ENCODE measurements at places on chromosomes 6 and 20.

GRCh38 chr6:97074785-97075184, 150.3 kb downstream of the KLHL32 start:
- no peak for DNase-seq

DNA sequence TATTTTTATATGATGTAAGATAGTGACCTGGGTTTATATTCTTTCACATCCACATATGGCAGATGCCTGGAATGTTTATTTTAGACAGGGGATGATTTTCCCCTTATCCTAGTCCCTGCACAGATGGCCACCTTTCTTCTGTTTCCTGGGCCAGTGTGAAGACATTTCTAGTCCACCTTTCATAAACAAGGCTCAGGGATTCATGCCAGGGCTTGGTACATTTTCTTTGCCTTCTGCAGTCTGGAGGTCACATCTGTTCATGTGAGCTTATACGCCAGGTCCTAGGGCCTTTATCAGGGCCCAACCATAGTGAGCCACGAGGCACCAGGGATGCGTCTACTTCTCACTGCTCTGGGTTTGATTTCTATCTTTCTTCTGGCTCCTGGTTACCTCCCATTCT, 38.0 kb upstream of the ERVFRD-1 start:
- no peak for DNase-seq

- DNase-seq = no peak
These were observed 188.5 kb upstream of the STXBP5 start for GRCh38 chr6:147015674-147016073.

DNA sequence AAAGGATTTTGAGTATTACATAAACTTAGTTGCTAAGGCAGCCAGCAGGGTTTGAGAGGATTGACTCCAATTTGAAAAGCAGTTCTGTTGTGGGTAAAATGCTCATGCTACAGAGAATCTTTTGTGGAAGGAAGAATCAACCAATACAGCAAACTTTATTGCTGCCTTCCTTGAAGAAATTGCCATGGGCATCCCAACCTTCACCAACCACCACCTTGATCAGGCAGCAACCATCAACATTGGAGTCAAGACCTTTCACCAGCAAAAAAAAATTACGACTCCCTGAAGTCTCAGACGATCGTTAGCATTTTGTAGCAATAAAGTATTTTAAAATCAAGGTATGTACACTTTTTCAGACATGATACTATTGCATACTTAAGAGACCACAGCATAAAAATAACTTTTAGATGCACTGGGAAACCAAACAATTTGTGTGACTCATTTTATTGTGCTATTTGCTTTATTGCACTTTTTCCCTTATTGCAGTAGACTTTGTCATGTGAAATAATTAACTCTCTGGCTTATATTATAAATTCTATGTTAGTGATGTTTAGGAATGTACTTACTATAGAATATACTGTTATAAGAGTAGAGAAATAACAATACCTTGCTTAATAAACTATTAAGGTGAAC, 390.8 kb downstream of the CDKAL1 start:
- DNase-seq = no peak

DNA sequence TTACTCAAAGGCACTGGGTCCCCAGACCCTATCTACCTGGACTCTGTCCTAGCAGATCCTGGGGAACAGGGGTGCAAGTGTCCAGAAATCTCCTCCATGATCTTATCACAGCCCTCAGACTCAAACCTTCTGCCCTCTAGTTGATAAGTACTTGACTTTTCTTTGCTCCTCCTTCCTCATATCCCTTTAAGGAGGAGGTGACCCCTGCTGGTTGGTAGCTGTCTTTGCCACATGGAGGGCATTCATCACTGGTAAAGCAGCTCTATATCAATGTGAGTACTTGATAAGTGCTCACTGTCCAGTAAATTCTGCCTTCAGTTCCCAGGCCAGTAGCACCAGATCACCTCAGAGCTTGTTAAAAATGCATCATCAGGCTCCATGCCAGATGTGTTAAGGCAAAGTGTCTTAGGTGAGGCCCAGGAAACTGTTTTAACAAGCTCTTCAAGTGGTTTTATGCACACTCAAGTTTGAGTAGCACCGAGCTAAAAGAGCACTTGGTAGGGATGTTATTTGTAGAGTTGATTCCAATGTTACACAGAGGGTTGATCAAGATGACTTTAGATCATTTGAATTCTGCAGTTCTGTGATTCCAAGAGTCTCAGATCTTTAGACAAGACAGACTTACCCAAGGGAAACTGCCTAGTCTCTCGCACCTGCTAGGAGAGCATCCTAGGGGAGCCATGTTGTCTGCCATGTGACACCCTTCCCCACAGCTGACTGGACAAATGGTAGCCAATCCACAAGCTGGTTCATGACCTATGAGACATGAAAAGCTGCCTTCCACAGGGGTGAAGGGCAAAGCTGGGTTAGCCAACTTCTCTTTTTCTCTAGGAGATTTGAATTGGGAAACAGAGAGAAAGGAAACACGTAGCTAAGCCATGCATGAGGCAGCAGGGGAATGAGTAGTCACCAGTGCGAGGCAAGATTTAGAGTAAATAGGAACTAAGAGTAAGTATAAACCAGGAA, 18.6 kb downstream of the TREML2 start:
- DNase-seq = no peak

DNA sequence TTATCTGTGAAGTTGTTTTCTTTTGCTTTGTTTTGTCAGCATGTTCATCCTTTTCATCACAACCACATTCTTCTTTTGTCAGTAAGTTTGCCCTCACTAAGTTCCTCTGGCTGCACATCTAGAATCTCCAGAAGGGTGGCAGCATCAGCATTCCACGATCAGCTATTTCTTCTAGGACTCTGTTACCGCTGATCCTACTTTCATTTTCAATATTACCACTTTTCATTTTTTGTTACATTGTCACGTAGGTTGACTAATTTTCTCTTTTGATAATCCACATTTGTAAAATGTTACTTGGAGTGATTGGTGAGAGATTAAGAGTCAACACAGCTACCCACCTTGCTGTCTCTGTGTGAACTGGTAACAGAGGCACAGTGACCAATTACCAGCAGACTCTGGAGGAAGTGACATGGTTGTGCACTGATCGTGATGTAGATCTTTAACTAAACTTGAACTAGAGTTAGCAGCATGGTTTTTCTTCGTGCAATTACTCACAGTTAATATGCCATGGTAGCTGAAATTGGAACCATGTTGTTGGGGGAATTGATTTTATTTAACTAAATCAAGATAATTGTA, 307.9 kb upstream of the SLC35B3 start:
- no peak for DNase-seq

All from activated naive CD4-positive, alpha-beta T cell (primary cell).